Peyer's patch (tissue), 4 donors: ENCODE measurements at places on chromosomes 11 and 22. TPM values are rescaled to one million over a fixed set of nuclear protein-coding genes. Genes with fewer than 3 reads are reported as not detected.

DNA sequence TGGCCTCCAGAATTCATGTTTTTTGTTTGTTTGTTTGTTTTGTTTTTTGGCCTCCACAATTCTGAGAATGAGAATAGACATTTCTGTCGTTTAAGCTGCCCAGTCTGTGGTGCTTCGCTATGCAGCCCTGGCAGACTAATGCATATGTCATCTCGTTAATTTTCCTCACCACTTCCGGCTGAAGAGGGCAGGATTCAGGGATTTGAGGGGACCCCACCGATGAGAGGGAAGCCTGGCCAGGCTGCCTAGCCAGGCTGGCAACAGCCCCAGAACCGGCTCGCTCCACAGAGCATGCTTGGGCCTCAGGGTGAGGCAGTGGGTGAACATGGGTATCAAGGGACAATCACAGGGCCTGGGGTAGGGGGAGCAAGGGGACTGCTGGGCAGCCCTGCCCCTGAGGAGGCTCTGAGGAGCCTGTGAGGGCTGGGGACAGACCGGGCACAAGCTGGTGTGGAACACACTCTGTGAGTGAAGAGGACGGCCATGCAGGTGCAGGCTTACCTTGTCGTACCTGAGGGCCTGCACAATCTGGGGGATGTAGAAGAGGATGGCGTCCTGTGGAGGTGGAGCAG is 47.8 kb upstream of the SERPIND1 start:
- DNase-seq = no peak
- no peaks in the 10 kb centered on the region for H3K36me3 ChIP-seq
- no peak overlapping the region for H3K27ac ChIP-seq

The ESAM gene
- 1.2 TPM for total RNA-seq

The SYT7 gene
- total RNA-seq = 12.3 TPM

The TIGD3 gene
- 6.6 TPM for total RNA-seq

The SLCO2B1 gene
- 293 TPM for total RNA-seq
